Caco-2 (cell line): ENCODE measurements at places on chromosomes 11 and 22. TPM values are rescaled to one million over a fixed set of nuclear protein-coding genes. Genes with fewer than 3 reads are reported as not detected.

Gene IL18
- total RNA-seq = 32.8 and 36.5 TPM in 2 replicates

- H3K4me1 ChIP-seq = peaks cover 34% of the 10 kb centered on the region
- H3K36me3 ChIP-seq = no peaks in the 10 kb centered on the region
- peak overlapping the region; percentile 46 for H3K27ac ChIP-seq
These were observed 27.0 kb upstream of the SCGB1A1 start for GRCh38 chr11:62391642-62392425.

Gene FGF3
- total RNA-seq = not detected in 2 replicates

GRCh38 chr11:126483621-126484195, 128.2 kb downstream of the ST3GAL4 start:
- H3K27me3 ChIP-seq = peaks cover 1% of the 10 kb centered on the region; the same call in 1 of the 2 replicates
- H3K36me3 ChIP-seq = no peaks in the 10 kb centered on the region
- H3K27ac ChIP-seq = no peak overlapping the region
- H3K4me1 ChIP-seq = peaks cover 6% of the 10 kb centered on the region

DNA sequence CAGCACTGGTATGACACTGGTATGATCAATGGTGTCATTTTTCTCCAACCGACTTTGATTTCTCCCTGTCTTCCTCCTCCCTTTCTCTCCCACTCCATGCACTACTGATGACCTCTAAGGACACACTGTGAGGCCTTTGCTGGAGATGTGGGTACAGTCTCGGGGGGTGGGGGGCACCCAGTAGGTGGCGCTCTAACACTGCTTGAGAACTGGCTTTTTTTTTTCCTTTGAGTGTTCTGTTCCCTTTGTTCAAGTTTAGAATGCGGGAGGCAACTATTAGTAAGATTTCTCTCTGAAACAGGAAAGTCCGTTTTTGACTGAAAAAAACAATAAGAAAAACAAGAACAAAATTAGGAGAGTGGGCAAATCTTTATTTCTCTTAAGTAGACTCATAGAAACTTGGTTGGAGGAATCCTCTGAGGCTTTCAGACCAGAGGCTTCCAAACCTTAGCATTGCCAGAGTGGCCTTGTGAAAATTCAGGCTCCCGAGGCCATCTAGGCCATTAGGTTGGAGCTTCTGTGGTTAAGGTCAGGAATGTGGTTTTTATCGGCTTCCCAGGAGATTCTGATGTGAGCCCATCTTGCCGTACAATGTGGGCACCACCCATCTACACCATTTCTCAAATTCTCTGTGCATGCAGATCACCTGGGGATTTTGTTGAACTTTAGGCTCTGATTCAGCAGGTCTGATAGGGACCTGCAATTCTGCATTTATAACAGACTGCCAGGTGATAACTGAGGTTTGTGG, 43.2 kb downstream of the PANX1 start:
- H3K27me3 ChIP-seq = no peaks in the 10 kb centered on the region
- H3K36me3 ChIP-seq = no peaks in the 10 kb centered on the region
- DNase-seq = no peak
- H3K27ac ChIP-seq = no peak overlapping the region
- no peaks in the 10 kb centered on the region for H3K4me1 ChIP-seq
- H3K4me3 ChIP-seq = no peak overlapping the region

Gene RFPL1
- total RNA-seq = not detected in 2 replicates

Gene MRGPRE
- total RNA-seq = not detected in 2 replicates

GRCh38 chr11:86932924-86933875, 22.0 kb downstream of the FZD4 start:
- no peak overlapping the region for H3K4me3 ChIP-seq
- H3K4me1 ChIP-seq = peaks cover 12% of the 10 kb centered on the region
- H3K27me3 ChIP-seq = no peaks in the 10 kb centered on the region
- DNase-seq = no peak
- H3K36me3 ChIP-seq = no peaks in the 10 kb centered on the region

Gene CEP126
- total RNA-seq = 4.3 and 4.6 TPM in 2 replicates

- H3K27ac ChIP-seq = peak overlapping the region; percentile 17
- peak; percentile 53 for DNase-seq
- H3K4me1 ChIP-seq = peaks cover 5% of the 10 kb centered on the region; the same call in 1 of the 2 replicates
- H3K36me3 ChIP-seq = no peaks in the 10 kb centered on the region
- no peaks in the 10 kb centered on the region for H3K27me3 ChIP-seq
- H3K4me3 ChIP-seq = no peak overlapping the region
These were observed 55.3 kb downstream of the NFAM1 start for GRCh38 chr22:42376711-42377554.

Gene MS4A6E
- total RNA-seq = not detected in 2 replicates

DNA sequence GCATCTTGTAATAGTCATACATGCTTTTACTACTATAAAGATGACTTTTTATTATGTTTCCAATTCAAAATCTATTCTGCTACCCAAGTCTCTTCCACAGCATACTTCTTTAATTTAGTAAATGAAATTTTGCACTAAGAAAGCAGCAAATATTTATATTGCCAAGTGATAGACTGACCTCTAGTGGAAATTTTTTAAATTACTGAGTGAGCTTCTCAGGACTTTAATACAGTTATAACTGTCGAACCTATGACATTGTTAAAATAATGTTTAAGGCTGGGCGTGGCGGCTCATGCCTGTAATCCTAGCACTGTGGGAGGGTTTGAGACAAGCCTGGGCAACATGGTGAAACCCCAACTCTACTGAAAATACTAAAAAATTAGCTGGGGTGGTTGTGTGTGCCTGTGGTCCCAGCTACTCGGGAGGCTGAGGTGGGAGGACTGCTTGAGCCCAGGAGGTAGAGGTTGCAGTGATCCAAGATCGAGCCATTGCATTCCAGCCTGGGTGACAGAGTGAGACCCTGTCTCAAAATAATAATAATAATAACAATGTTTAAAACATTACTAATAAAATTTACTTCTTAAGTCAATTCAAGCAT, 27.3 kb downstream of the STK33 start:
- no peak overlapping the region for H3K4me3 ChIP-seq
- H3K27me3 ChIP-seq = no peaks in the 10 kb centered on the region; the same call in 1 of the 2 replicates
- H3K27ac ChIP-seq = no peak overlapping the region
- DNase-seq = no peak

DNA sequence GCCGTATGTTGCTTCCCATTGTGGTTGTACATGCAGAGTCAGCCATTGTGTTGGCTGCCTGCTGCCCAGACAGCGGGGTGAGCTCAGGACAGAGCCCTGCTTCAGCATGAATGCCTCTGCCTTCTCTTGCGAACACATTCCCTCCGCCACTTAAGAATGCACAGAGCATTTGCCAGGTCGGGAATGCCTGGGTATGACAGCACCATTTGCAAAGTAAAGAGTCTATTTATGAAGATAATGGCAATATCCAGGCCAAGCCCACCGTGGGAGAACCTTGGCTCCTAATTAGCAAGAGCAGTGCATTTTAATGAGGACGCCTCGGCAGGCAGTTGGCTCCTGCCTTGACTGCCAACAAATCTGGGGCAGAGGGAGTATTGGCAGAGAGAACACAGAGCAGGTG, 62.5 kb upstream of the SORL1 start:
- no peak for DNase-seq
- H3K36me3 ChIP-seq = no peaks in the 10 kb centered on the region
- H3K27ac ChIP-seq = no peak overlapping the region
- peaks cover 2% of the 10 kb centered on the region; the same call in 1 of the 2 replicates for H3K27me3 ChIP-seq

Gene LRRC32
- total RNA-seq = 0.27 and 0.84 TPM in 2 replicates

DNA sequence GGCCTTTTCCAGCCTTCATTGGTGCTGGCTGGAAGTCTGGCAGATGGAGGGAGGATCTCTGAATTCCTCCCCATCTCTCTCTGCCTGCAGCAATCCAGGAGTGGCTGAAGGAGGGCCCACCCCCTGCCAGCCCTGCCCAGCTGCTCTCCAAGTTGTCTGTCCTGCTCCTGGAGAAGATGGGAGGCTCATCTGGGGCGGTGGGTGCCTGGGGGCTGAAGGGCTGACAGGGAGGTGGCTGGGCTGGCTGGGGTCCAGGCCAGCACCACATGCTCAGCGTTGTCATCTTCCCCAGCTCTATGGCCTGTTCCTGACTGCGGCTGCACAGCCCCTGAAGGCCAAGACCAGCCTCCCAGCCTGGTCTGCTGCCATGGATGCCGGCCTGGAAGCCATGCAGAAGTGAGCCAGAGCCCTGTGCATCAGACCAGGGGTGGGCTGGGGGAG, 12.2 kb downstream of the TKFC start:
- no peak for DNase-seq
- H3K4me1 ChIP-seq = no peaks in the 10 kb centered on the region
- H3K4me3 ChIP-seq = no peak overlapping the region
- no peak overlapping the region for H3K27ac ChIP-seq

DNA sequence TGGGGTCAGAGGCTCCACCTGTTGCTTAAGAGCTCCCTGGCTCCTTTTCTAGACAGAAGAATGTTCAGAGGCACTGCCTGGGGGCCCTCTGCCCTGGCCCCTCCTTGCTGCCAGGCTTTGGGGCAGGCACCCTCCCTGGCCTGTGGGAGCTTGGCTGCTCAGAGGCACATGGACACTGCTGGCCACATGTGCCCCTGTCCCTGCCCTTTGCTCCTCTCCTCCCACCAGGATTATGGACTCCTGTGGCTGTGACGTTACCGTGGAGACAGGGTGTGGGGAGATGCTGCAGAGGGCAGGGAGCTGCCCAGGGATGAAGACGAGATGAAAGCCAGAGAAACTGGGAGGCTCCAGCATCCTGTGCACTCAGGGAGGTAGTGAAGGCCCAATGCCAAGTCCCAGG, 14.7 kb downstream of the DRD2 start:
- H3K4me1 ChIP-seq = peaks cover 3% of the 10 kb centered on the region
- H3K27ac ChIP-seq = no peak overlapping the region
- no peak overlapping the region for H3K4me3 ChIP-seq
- DNase-seq = no peak
- H3K27me3 ChIP-seq = no peaks in the 10 kb centered on the region

DNA sequence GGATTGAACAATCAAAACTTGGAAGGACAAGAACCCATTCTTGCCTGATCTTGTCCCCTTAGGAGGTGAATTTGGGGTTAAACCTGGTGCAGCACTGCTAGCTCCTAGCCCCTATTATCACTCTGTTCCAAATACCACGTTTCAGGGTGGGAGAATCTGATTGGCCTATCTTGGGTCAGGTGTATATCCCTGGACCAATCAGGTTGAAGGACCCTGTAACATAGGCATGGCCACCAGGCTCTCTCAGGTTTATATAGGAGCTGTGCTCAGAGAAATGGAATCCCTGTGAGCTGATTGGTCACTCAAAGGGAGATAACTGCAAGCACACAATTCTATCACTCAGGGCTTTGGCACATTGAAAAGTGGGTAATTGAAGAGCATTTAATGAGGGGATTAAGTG, 26.6 kb upstream of the AMPD3 start:
- no peak overlapping the region for H3K27ac ChIP-seq
- H3K4me3 ChIP-seq = no peak overlapping the region
- no peaks in the 10 kb centered on the region for H3K27me3 ChIP-seq
- no peaks in the 10 kb centered on the region for H3K36me3 ChIP-seq

DNA sequence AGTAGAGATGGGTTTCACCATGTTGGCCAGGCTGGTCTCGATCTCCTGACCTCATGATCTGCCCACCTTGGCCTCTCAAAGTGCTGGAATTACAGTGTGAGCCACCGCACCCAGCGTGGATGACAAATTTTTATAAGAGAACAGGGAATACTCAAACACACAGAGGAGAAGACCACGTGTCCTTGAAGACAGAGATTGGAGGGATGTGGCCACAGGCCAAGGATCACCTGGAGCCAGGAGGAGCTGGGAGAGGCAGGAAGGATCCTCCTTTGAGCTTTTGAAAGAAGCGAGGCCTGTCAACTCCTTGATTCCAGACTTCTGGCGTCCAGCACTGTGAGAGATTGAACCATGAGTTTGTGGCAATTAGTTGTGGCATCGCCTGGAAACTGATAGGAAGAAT, 1049.5 kb downstream of the TBC1D22A start:
- no peak overlapping the region for H3K27ac ChIP-seq
- DNase-seq = no peak
- no peaks in the 10 kb centered on the region for H3K4me1 ChIP-seq
- no peaks in the 10 kb centered on the region for H3K36me3 ChIP-seq
- H3K4me3 ChIP-seq = no peak overlapping the region
- no peaks in the 10 kb centered on the region for H3K27me3 ChIP-seq

DNA sequence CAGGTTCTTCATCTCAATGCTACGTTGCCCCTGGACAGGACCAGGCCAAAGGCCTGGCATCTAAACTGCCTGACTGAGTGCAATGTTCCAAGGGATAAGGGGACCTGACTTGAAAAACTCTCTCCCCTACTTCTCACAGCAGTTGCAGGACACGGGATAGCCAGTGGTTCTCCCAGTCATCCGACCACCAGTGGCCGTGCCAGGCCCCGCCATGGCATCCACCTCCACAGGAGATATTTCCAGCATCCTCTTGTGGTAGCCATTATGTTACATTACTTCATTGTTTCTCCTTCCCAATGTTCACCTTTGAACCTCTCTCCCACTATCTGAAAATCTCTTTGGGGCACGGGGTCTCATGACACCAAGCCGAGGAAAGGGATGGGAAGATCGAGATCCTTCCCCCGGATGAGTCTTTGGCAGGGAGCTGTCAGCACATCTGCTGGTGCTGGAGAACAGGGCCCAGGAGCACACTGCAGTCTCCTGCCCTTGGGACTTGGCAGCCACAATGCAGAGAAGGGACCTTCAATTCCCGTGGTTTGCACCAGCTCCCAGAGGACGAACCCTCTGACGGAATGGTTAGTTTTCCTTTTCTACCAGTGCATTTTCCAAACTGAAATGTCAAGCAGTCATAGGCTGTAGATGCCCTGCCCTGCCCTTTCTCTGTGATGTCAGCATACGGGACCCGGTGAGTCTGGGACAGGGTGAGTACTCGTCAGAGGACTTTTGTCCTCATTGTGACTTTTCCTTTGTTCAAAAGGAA, 121.2 kb downstream of the ETS1 start:
- H3K4me3 ChIP-seq = no peak overlapping the region
- H3K27ac ChIP-seq = no peak overlapping the region
- no peaks in the 10 kb centered on the region for H3K27me3 ChIP-seq
- no peaks in the 10 kb centered on the region for H3K4me1 ChIP-seq
- no peak for DNase-seq

DNA sequence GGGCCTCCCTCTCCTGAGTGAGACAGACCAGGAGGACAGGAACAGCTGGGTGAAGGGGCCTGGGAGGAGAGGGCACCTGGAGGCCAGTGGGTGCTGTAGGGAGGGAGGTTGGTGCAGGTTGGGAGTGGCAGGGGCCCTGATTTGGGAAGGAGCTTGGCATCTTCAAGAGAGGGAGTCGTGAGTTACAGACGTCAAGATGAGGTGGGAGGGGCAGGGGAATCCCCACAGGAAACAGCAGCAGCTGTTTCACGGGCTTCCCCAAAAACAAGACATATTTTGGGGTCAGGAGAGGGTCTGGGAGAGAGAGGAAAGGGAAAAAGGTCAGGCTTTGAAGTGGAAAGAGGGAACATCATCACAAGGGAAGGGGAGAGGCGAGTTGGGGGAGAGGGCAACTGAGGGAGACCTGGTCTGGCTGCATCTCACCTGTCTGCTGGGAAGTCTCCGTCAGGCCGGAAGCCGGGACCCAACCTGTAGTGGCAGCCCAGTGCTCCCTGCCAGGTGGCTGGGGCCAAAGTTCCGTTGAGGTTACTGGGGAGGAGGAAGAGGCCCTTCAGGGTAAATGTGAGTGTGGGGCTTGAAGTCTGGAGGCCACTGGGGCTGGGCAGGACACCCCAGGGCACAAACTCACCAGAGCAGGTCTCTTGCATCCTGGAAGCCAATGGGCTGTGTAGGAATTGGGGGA, 4.4 kb downstream of the NAALADL1 start:
- no peaks in the 10 kb centered on the region for H3K36me3 ChIP-seq
- H3K4me3 ChIP-seq = no peak overlapping the region
- no peaks in the 10 kb centered on the region for H3K4me1 ChIP-seq
- H3K27me3 ChIP-seq = no peaks in the 10 kb centered on the region
